ENCODE measurements at places on chromosomes 1 and 21.

DNA sequence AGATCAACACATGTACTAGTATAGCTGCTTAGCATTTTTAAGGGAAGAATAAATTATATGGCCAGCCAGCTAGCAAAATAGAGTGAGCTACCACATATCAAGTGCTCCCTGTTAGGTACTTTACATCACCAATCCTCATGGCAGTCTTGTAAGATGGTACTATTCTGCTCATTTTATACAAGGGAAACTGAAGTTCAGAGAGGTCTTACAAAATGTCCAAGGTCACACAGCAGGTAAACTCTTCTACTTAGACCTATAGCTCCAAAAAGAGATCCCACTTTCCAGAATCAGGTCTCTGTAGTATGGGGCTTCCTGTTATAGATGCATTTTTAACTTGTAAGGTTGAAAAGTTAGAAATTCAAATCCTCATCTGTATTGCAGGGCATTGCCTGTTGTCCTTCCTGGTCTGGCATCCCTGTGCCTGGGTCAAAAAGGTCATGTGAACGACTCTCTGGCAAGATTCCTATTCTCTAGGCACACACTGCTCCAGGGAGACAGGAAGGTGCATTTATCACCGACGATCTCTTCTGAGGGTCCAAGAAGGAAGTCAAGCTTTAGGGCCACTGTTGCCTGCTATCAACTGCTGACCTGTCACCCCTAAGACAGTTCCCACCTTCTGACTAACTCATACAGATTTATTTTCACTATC lies 41.1 kb downstream of the TRIT1 start:
- no peak for DNase-seq

DNA sequence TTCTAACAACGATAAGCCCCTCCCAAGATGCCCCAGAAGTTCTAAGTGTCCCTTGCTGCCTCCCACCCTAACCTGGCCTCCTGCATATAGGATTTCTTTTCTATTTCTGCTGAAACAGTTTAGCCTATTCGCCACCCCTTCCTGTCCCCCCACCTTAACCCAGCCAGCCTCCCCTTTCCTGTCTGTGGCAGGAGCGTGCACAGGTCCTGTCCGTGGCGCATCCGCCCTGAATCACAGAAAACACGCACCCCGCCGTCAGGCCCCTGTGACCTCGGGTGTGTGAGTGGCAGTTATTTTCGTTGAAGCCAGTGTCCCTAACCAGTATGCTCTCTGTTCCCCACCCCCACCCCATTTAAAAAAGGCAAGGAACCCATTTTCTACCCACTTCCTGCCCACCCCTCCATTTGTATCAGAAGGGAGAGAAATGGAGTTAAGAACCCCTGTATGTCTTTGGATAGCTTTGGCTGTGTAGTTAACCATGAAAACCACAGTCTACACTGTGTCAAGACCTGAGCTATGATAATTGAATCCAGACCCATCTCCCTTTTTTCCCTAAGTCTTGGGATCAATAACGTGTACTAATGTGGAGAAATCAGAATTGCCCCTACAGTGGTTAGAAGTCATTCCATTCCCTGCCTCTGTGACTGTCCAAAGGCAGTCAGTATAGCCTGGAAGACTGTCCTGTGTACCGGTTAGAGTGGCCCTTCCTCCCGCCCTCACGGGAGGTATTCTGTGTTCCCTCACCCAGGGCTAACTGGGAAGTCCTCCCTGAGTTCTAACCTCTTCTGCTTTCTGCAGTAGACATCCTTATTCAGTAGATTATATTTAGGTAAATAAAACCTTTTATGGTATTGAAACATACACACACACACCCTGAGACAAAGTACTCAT lies 1.8 kb downstream of the PLEKHO1 start:
- DNase-seq = peak; percentile 61

DNA sequence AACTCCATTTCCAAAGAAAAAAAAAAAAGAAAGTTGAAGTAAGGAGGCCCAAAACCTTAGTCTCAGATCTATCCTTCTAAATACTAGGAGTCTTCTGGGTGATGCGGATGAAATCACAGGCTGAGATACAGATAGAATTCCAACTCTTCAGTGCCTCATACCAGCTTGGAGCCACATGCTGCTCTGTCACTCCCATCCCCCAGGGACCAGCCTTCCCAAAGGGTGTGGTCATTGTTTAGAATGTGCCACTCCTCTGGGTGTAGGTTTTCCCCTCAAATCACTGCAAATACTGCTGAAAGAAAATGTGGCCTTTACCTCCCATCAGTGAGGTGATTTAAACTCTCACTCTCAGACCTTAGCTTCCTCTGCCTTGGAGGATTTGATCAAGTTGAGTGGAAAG lies 112.9 kb downstream of the CDC7 start:
- no peak for DNase-seq

GRCh38 chr21:25453524-25453923 lies 153.8 kb downstream of the MRPL39 start:
- no peak for DNase-seq

GRCh38 chr21:35057428-35057827 lies 8.3 kb upstream of the RUNX1 start:
- no peak for DNase-seq

DNA sequence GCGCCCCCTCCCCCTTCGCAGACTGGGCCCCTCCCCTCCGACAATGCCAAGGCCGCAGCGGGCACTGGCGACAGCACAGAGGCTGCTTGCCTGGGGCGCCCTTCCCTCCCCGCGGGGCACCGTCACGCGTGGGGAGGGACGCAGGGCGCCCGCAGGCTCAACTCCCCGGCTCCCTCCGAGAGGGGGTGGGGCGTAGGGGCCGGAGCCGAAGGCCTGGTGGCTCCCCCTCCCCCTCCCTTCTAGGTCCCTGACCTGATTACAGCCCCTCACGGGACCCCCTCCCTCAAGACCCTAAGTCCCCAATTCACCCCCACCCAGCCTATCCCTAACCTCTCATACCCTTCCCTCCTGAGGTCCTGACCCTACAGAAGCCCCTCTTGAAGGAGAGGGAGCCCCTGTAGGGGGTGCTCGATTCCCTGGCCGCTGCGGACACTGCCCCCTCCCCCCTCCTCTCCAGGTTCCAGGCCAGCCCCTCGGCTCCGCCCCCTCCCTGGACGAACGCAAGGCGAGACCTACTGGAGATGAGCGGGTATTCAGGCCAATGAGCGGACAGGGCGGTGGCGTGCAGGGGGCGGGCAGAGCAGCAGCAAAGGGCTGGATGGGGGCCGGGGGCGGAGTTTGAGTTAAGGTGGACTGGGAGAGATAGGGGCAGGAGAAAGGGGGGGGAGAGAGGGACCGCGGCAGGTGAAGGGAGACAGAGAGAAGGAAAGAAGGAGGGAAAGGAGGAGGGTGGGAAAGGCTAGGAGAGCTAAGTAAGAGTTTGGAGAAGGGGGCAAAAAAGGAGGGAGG lies 733 bp upstream of the ZBTB7B start:
- peak; percentile 96 for DNase-seq

GRCh38 chr1:53321366-53321765 lies 6.5 kb downstream of the LRP8 start:
- no peak for DNase-seq

DNA sequence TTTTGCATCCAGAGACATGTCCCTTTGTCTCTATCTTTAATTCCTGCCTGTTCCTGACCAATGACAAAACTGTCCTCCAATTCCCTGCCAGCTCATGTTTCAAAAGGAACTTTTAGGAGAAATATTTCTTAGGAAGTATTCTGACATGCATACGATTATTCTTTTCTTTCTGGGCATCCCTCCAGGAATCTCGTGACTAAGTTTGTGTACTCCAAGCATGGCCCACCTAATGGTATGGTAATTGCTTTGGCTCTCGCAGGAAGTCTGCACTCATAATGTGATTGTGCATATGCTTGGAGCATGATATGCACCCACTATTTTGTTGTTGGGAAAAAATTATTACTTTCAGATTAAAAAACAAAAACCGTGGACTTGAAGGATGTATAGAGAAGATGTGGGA lies 256.4 kb downstream of the PRDM2 start:
- no peak for DNase-seq

DNA sequence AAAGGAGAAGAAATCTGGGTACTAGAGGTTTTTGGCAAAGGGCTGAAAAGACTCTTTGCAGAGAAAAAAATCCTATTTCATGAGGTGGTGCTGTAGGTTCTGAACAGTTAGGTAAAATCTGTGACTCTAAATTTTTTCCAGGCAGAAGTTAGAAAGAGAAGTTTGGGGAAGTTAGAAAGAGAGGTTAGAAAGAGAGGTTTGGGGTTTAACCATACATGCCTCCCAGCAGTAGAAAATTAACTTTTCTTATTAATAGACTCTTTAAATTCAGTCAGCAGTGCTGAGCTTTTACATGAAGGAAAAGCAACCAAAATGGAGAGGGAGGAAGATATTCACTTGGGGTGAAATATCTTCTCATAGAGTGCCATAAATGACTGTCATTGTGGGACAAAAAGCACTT lies 12.2 kb downstream of the AMY1C start:
- DNase-seq = no peak

DNA sequence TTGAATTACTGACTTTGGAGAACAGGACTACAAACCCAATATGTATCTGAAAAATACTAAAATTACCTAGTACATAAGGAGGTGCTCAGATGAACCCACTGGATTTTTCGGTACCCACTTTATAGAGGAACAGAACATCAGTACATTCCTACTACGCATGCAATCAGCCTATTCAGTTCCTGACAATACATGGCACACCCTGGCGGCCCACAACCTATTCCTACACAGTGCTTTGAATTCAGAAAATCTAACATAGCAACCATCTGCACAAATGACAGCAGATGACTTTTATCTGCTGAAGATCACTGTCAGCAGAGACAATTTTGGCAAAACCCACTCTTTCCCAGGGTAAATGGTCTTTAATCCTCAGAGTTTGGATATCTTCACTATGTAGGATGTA lies 257.1 kb upstream of the GREM2 start:
- DNase-seq = no peak

DNA sequence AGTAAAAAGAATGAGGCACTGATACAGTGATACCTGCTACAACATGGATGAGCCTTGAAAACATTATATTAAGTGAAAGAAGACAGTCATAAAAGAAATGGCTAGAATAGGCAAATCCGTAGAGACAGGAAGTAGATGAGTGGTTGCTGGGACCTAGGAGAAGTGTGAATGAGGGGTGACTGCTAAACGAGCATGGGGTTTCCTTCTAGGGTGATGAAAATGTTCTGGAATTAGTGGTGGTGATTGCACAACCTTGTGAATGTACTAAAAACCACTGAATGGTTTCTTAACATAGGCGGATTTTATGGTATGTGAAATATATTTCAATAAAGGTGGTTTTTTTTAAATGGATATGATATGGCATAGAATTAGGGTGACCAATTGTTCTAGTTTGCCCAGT lies 12.6 kb upstream of the SERINC2 start:
- DNase-seq = no peak

DNA sequence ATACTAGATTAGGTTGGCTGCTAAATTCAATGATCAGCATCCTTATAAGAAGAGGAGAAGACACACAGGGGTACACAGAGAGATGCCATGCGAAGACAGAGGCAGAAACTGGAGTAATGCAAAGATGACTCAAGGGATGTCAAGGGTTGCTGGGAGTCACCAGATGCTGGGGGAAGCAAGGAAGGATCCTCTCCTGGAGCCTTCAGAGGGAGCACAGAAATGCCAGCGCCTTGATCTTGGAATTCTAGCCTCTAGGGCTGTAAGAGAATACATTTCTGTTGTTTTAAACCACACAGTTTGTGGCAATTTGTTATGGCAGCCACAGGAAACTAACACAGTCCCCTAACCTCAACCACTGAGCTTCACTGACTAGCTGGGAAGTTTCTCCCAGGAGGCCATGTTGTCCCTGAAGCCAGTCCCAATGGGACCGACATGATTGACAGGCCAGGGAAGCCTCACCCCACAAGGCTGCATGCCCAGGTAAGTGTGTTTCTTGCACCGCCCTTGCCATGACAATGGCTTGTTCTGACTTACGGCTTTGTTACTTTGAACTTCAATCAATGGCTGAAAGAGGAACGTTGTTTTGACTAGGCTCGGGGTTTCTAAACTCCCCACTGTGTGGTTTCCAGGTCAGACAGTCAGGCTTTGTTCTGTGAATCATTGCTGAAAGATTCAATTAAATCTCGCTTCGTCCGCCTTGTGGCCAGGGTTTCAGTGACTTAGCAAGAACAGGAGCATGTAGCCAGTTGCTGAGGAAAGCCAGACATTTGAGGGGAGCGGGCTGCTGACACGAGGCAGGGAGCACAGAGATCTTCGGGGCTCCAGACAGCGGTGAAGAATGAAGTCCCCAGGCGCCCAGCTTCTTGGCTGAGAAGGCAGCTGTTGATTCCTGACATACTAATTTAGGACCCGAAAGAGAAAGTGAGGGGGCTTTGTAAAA lies 62.3 kb downstream of the RUNX1 start:
- peak; percentile 27 for DNase-seq

- no peak for DNase-seq
Observed at GRCh38 chr1:116310180-116310579, 62.9 kb upstream of the ATP1A1 start.

GRCh38 chr21:31683029-31683428 lies 23.5 kb downstream of the SOD1 start:
- DNase-seq = no peak

DNA sequence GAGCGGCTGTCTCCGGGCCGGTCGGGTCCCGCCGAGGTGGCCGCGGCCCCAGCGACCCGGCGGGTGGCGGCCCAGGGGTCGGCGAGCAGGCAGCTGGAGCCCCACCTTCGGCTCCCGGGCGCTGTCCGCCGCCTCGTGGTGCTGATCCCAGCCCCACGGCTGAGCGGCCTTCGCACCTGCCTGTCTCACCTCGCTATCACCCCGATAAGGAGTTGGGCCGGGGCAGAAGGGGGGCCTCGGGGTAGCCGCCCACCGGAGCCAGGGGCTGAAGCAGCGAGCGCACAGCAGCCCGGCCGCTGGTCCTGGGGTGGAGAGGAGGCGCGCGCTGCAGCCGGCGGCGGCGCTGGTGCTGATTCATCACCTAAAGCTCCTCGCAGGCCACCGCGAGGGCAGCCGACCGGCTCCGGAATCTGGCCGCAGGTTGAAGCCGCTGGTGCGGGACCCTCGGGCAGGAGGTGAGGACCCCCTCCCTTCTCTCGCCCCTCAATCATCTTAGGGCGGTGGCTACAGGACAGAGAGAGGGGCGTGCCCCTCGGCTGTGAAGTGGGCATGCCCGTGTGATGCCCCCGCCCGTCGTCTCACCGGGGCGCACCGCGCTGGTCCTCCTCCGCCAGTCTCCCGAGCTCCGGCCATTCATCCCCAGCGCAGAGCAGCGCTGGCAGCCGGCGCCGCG lies 575 bp downstream of the TRIM67 start:
- no peak for DNase-seq

GRCh38 chr1:91402023-91402422 lies 2.6 kb downstream of the HFM1 start:
- no peak for DNase-seq

Measured in stimulated activated CD4-positive, alpha-beta T cell treated with anti-CD3 and anti-CD28 coated beads, Interleukin-1b, Interleukin-23, amount 100 ng/mL, for 1 hour (primary cell).